CD4-positive, alpha-beta T cell treated with Interleukin-21 for 1 hour (primary cell): ENCODE measurements at places on chromosomes 7 and 10.

DNA sequence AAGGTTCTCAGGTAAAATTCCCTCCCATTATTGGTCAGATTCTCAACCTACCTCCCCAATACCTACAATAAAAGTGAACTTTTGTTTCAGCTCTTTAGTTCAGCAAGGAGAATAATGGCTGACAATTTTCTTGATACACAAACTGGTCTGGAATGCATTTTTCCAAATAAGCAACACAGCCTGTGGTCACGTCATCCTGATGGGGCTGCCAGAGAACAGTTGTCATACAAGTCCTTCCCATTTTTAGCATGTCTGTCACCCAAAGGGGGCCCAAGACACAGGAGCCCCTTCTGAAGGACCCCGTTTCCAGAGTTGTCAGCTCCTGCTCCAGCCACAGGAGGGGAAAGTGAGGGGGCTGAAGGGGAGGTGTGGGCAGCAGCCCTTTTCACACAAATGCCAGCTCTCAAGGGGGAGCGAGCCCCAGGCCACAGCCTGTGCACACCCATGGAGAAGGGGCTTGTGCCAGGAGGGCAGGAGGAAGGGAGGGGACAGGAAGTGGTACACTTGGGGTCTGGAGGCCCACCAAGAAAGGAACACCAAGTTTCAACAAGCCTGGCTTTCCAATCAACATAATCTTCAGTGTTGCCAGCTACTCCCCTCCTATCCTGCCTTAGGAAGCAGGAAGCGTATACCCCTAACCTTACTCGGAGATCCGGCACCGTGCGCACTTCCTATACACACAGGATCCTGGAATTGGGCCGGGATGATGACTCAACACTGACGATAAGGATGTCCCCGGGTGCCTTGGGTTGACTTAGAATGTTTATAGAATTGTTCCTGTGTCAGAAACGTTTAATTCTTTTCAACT is 43.4 kb upstream of the PDLIM1 start:
- DNase-seq = no peak

GRCh38 chr10:10914144-10914543 is 103.5 kb upstream of the CELF2 start:
- DNase-seq = no peak

GRCh38 chr10:87585565-87586514 is 73.8 kb upstream of the PAPSS2 start:
- DNase-seq = no peak

DNA sequence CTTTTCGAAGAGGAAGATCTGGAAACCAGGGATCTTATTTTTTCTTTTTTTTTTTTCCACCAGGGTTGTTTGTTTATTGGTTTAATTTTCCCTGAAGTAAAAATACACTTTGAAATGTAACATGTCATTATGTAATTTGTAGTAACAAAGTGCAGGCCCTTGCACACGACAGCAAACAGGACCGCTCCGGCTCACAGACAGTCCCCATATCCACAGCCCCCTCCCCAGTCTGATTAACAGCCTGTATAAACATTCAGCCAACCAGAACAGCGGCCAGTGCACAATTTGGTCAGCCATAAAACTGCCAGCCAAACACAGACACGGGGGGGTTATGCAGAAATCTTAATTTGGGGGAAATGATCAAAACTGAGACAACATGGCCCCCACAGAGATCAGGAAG is 431.6 kb upstream of the NPVF start:
- DNase-seq = no peak

- peak; percentile 68 for DNase-seq
These were observed 83.7 kb downstream of the SLC16A9 start for GRCh38 chr10:59625721-59626522.

- no peak for DNase-seq
These were observed 78.3 kb upstream of the AOAH start for GRCh38 chr7:36802459-36803135.

- no peak for DNase-seq
These were observed 4.3 kb downstream of the LIPN start for GRCh38 chr10:88764110-88764509.

DNA sequence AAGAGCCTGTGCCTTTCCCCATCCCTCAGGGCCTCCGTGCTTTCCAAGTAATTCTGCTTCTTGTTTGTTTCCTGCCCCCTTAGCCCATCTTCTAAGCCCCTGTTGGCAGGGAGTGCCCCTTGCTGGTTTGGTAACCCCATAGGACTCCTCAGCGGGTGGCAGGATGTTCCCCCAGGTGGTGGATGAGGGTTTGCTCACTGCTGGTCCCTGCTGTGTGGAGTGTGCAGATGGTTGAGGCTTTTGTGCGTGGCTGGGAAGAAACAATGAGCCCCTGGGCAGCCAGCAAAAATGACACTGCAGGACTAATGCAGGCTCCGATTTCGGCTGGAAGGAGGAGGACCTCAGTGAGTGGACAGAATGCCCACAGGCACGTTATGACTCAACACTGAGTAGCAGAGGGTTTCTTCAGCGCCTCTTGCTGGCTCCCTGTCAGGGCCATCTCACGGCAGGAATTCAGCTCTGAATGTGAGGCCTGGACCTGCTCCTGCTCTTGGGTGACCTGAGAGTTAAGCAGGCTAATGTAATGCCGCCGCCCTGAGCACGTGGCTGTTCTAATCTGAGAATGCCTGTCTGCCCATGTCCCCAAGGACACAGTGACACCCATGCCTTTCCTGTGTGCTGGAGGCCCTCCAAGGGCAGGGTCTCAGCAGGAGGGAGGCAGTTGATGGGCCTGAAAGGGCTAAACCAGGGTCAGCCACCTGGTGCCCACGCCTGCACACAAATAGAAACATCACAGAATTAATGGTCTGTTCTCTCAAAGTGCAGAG is 16.6 kb downstream of the BAG3 start:
- no peak for DNase-seq
